ENCODE measurements at places on chromosomes 13 and 19.

DNA sequence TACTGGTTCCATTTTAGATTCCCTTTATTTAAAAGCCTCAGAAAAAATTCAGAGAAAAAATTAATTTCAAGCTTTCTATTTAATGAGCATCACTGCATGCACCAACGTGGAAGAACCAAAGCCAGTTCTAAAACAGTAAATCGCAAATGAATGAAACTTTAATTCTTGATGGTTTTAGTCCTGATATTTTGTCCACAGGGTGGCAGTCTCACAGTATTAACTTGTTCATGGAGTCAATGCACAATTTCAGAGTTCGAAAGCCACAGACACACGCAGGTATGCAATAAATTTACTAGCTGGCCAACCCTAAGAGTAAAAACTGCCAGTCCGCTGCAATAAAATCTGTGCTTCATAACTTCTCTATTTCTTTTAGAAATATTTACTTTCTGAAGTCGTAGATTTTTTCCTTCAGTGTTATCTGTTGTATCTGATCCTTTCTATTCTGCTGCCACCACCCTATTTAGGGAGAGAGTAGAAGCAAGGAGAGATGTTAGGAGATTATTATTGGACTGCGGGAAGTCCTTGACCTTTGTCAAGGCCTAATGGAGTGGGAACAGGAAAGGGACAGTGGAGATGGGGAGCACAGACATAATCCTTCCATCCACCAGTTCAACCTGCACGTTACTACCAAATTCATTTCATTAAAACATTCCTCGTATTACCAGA is 7.0 kb upstream of the WBP4 start:
- DNase-seq = peak; percentile 60

- no peak for DNase-seq
Observed at GRCh38 chr13:94997126-94997525, 284.8 kb upstream of the SOX21 start.

- DNase-seq = no peak
Observed at GRCh38 chr13:109744512-109745051, 41.8 kb downstream of the IRS2 start.

DNA sequence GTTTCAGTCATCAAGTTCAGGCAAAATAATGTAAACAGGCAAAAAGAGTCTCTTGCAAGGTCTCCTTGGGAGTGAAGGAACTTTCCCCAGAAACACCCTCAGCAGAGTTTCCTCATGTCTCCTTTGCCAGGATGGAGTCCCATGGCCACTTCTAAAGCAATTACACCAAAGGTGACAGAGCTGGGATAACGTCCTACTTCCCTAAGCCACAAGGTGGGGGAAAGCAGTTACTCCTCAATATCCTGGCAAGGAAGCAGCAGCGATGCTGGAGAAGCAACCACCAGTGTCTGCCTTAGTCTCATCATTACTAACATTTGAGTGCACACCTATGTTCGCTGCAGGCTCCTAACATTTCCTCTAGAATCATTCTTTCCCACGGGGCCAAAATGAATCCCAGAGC is 88.6 kb downstream of the UBL3 start:
- DNase-seq = no peak

DNA sequence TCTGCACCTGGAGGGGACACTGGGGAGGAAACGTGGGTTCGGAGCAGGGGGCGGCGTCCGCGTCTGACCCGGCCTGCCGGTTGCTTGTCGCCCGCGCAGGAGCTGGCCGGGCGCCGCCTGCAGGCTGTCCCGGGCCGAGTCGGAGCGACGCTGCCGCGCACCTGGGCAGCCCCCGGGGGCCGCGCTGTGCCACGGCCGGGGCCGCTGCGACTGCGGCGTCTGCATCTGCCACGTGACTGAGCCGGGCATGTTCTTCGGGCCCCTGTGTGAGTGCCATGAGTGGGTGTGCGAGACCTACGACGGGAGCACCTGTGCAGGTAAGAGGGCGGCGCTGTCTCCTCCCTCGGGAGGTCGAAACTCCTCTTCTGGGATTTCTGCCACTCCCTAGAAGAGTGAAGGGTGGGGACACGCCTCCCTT is 1.3 kb downstream of the ITGBL1 start:
- DNase-seq = peak; percentile 15

DNA sequence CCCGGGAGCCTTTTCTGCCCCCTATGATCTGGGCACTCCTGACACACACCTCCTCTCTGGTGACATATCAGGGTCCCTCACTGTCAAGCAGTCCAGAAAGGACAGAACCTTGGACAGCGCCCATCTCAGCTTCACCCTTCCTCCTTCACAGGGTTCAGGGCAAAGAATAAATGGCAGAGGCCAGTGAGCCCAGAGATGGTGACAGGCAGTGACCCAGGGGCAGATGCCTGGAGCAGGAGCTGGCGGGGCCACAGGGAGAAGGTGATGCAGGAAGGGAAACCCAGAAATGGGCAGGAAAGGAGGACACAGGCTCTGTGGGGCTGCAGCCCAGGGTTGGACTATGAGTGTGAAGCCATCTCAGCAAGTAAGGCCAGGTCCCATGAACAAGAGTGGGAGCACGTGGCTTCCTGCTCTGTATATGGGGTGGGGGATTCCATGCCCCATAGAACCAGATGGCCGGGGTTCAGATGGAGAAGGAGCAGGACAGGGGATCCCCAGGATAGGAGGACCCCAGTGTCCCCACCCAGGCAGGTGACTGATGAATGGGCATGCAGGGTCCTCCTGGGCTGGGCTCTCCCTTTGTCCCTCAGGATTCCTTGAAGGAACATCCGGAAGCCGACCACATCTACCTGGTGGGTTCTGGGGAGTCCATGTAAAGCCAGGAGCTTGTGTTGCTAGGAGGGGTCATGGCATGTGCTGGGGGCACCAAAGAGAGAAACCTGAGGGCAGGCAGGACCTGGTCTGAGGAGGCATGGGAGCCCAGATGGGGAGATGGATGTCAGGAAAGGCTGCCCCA is 8.5 kb upstream of the CEACAM7 start:
- no peak for DNase-seq

- no peak for DNase-seq
Observed at GRCh38 chr19:30391554-30392551, 19.7 kb downstream of the ZNF536 start.

GRCh38 chr13:98992355-98992754 is 14.5 kb upstream of the DOCK9 start:
- no peak for DNase-seq

DNA sequence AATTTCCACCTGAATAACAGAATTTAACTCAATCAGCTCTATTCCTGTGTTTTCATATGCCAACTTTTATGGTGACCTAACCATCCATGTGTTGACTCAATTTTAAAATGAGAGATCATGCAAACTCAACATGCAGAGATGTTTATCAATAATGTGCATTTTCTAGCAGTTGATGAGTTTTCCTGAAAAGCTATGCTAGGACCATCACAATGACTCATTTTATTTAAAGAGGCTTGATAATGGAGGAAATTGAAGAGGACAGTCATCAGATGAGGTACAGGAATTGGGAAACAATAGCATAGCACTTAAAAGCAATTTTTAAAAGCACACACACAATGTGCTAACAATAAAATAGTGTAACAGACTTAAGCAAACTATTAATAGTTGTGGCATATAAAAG is 127.1 kb downstream of the VWA8 start:
- peak; percentile 47 for DNase-seq

GRCh38 chr13:100600915-100601314 is 12.3 kb upstream of the GGACT start:
- no peak for DNase-seq

- DNase-seq = no peak
Observed at GRCh38 chr13:25541434-25542123, 169.8 kb downstream of the ATP8A2 start.

GRCh38 chr19:19170873-19171672 is 1.0 kb upstream of the MEF2B start:
- DNase-seq = no peak

DNA sequence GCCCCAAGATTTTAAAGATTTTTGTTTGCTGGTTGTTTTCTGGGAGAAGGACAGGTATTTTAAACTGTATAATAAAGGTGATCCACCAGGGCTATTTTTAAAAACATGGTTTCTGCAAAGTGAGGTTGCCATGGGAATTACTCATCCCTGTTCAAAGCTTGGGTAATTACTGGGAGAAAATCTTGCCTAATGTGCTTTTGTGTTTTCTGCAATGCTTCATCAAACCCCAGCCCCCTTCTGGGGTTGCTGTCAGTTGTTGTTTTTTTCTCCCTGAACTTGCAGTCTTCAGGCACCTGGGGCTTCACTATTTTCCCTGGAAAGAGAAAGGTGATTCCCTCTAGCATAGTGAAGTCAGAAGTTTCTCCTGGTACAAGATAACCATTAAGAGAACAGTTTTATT is 277.2 kb downstream of the NALCN start:
- DNase-seq = no peak

- DNase-seq = no peak
Observed at GRCh38 chr13:95553581-95554385, 1.3 kb downstream of the CLDN10 start.

GRCh38 chr13:107721125-107721869 is 494.0 kb downstream of the LIG4 start:
- DNase-seq = no peak

GRCh38 chr19:4523306-4524110 is 5.2 kb upstream of the PLIN4 start:
- DNase-seq = no peak

GRCh38 chr19:1725100-1726064 is 27.9 kb upstream of the ONECUT3 start:
- DNase-seq = peak; percentile 1

- no peak for DNase-seq
Observed at GRCh38 chr19:29056535-29056934, 156.4 kb downstream of the UQCRFS1 start.

- no peak for DNase-seq
Observed at GRCh38 chr13:48874165-48874564, 101.5 kb upstream of the FNDC3A start.

- DNase-seq = peak; percentile 16
Observed at GRCh38 chr19:35063940-35064818, 22.7 kb downstream of the HPN start.

- DNase-seq = no peak
Observed at GRCh38 chr13:33879118-33879517, 61.2 kb downstream of the RFC3 start.

DNA sequence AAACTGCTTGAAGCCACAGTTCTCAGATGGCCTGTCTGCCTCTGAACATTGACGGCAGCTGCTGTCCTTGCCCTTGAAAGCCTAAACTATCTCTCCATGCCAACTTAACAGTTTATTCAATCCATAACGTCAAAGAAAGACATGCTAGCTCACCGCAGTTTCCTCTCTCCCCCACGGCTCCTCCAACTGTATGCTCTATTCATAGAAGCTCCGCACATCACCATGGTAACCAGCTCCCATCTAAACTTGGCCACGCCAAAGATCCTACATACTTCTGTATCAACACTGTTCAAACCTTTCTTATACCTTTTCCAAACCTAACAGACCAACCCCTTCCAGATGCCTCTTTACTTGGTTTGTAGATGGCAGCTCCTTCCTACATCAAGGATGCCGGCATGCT is 48.6 kb downstream of the ZNF91 start:
- DNase-seq = no peak
